ENCODE measurements at places on chromosomes 13 and 19.

DNA sequence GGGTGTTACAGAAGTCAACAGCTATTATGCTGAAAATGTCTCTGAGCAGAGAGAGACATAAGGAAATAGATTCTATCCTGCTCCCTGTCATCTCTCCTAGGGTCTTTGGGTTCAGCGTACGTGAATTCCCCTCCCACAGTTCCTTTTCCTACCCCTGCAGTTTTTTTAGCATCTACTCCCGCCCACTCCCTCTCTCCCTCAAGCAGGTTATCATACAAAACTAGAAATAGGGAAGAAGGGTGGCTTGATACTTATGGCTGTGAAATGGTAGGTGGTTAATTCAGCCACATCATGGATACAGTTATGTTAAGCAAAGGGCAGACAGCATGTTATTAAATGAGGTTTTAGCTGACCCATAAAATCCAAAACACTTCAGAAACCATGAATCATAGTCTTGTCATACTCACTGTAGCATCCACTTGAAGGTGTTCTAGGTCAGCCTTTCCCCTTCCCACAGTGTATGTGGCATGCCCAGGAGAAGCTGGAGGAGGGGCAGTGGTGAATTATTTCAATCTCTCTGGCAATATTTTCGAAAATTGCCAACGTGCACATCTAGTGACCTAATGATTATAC is 236.8 kb upstream of the SERP2 start:
- DNase-seq = no peak

DNA sequence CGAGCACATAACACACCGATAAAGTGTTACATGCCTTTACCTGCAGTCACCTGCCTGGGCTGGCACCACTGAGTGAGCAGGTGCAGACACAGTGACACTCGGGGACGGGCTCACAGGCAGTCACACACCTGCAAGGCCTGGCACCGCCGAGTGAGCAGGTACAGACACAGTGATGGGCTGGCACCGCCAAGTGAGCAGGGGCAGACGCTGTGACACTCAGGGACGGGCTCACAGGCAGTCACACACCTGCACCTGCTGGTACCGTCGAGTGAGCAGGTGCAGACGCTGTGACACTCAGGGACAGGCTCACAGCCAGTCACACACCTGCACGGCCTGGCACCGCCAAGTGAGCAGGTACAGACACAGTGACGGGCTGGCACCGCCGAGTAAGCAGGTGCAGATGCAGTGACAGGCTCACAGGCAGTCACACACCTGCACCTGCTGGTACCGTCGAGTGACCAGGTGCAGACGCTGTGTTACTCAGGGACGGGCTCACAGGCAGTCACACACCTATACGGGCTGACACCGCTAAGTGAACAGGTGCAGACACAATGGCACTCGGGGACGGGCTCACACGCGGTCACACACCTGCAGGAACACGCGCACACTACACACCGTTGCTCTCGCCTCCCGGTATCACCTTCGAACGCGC is 470 bp downstream of the ZNF835 start:
- no peak for DNase-seq

DNA sequence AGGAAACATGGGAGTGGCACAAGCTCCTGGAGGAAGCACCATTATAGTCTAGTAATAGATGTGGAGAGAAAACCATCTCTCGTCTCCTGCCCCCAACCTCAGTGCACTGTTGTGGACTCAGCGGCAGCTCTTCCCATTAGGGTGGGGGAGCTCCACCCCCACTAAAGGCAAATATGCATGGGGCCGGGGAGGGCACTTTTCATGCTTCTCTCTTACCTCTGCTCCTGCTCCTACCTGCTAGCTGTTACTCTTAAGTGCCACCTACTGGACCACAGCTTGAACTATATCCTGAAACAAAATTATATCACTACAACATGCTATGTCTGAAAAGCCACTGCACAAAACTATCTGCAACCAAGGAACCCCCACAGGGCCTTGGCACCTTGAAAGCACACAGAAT is 112.6 kb upstream of the DACH1 start:
- peak; percentile 42 for DNase-seq

- peak; percentile 97 for DNase-seq
Measured at GRCh38 chr19:15466851-15467733, 2.7 kb upstream of the RASAL3 start.

DNA sequence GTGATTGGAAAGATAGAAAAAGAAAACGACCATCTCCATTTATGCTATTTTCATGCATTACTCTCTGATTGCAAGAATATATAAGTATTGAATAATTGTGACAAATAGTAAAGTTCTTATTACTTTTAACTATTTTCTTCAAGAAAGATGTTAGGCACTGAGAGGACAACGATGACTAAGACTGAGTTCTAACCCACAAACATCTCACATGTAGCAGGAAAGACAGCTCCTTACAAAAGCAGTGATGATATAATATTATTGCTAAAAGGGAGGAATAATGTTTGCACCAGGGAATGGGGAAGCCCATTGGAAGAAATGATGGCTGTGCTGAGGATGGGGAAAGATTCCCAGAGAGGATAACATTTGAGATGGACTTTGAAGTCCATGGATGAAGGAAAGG is 22.6 kb downstream of the RXFP2 start:
- DNase-seq = no peak

DNA sequence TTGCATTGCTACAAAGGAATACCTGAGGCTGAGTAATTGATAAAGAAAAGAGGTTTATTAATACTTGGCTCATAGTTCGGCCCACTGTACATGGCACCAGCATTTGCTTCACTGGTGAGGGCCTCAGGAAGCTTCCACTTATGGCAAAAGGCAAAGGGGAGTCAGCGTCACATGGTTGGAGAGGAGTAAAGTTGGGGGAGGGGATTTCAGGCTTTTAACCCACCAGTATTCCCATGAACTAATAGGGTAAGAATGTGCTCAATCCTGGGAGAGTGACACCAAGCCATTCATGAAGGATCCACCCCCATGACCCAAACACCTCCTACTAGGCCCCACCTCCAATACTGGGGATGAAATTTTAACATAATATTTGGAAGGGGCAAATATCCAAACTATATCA is 82.5 kb upstream of the MYCBP2 start:
- DNase-seq = no peak

DNA sequence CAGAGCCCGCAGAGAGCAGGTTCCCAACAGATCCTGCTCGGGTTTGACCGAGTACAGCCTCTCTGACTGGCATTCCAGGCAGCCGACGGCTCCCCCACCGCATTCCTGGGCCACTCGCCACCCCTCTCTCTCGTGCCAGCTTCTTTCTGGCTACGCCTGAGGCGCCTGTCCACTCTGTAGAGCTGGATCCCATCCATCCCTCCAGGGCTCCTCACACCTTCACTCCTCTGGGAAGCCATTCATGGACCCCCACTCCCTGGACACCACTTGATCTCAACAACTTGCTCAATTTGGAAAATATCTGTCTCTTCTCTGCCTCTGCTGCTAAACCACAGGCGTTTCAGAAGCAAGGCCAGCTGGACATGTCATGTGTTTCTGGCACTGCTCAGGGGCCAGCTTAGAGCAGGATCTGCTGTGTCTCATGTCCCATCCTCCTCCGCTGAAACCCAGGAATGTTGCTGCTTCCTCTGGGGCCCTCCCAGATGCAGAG is 30.6 kb upstream of the ATP1A3 start:
- DNase-seq = no peak

DNA sequence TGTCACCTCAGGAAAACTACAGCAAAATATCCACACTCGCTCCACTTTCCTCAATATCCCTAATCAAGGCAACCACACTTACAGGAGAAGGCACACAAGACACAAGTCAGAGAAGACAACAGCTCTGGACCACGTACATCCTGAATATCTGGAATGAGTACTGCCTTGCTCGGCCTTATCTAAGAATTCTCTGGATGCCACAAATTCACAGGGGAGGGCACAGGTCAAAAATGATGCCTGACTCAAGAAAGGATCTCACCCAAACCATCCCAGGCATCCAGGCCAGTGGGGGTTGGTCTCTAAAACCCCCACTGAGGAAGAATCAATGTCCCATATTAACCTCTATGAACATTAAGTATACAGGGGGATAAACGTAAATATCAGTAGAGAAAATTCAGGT is 29.9 kb downstream of the ATP7B start:
- no peak for DNase-seq

DNA sequence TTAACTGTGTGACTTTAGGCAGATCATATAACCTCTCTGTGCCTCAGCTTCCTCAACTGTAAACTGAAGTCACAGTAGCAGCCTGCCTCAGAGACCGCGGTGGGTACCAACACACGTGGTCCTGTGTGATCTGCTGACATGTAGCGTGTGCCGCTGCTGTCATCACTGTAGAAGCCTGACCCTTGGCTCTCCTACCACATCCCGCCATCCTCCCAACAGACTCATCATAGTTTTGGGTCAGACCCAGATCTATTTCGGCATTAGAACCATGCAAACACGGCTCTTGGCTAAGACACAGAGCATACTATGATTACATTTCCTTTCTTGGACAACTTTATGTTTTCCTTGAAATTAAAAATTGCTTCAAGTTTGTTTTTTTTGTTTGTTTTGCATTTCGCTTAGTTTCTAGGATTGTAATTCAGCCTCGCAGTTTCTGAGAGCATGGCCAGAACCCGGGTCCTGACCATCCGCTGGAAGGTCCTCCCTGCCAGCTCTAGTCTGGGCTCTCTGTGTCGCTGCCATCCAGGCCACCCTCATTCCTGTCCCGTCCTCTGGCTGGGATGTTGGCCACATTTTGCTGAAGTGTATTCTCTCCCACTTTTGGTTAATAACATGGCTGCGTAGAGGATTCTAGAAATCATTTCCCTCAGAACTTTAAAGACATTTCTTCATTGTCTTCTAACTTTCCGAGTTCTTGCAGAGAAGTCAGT is 53.0 kb downstream of the GGACT start:
- no peak for DNase-seq

GRCh38 chr19:52226652-52227051 is 36.8 kb downstream of the PPP2R1A start:
- DNase-seq = no peak
